CD4-positive, alpha-beta T cell treated with Interferon alpha-2 for 1 hour (primary cell): ENCODE measurements at places on chromosomes 2 and 18.

- DNase-seq, result no peak
Measured at GRCh38 chr2:96737831-96738230, 2.0 kb downstream of the LMAN2L start.

DNA sequence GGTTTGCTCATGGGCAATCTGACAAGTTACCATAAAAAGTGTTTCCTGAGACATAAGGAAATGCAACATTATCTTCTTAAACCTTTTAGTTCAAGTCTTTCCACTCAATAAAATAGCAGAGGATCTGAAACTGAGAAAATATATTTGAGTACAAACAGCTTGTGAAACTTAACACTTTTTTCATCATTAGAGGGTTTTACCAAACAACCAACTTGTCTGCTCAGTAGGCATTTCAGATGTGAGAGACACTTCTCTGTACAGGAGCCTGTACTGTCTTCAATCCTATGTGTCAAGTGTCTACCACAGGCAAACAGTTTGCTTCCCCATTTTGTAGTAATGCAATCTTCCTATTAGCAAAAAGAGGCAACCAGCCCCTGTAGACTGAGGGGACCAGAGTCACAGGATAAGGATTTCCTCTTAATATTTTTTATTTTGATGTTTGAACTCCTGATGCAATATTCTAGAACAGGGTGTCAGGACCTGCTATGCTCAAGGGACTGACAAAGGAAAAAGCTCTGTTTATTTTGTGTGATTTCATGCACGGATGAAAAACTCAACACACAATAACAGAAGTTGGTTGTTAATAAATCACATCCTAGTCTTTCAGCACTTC lies 159.1 kb upstream of the LHCGR start:
- DNase-seq, result no peak

DNA sequence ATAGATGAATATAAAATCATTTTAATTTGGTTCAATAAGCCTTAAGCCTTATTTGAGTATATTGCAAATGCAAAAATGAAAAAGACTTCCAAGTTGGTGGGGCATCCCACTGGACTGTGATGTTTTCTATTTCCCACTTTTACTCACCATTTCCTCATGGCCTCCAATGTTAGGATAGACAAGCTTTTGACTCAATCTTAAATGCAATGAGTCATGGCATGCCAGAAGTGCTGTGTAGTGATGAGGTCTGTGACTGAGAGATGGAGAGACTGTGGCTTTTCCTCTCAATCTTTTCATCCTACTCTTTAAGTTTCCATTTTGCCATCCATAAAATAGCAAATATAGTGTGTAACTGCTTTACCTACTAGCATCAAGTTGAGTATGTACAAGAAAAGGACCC lies 1401.2 kb upstream of the CELF4 start:
- DNase-seq, result no peak

DNA sequence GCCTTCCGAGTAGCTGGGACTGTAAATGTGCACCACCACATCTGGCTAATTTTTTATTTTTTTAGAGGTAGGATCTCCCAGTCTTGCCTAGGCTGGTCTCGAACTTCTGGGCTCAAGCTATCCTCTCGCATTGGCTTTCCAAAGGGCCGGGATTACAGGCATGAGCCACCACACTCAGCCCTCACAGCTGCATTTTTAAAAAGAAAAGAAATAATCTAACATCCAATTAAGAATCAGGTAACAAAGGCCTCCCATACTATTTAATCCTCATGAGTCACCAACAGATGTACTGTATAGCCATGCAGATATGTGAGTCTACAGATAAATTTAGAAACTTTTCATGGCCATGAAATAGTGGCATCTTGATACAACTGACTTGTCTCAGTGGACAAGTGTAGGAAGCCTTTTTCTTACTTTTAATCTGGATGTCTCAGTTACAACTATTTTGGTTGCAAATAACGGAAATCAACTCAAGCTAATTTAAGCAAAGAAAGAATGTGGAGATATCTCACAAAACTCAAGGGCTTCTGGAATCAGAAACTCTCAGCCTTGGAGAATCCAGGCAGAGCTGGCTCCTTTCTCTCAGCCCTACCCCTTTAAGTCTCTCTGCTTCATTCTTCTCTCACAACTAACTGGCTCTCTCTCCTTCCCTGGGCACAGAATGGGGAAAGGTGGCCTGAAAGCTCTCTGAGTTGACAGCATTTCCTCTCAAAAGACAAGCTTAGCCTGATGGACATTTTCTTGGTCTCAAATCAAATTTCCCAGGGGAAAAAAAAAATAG lies 12.8 kb upstream of the PPM1B start:
- no peak for DNase-seq

DNA sequence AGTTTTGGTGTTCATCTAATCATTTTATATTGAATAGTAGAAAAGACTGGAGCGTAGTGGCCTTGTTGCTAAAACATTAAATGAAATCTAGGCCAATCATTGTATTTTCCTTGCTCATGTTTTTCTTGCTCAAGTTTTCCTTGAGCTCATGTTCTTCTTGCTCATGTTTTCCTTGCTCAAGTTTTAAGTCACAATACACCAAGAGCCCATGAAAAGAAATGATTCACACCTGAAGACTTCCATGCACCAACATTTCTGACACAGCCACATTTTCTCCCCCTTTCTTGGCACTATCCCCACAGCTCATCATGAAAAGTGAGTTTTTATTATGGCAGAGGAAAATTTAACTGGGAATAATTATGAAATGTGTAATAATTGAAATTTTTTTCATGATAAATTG lies 92.0 kb downstream of the LRP1B start:
- DNase-seq, result no peak

DNA sequence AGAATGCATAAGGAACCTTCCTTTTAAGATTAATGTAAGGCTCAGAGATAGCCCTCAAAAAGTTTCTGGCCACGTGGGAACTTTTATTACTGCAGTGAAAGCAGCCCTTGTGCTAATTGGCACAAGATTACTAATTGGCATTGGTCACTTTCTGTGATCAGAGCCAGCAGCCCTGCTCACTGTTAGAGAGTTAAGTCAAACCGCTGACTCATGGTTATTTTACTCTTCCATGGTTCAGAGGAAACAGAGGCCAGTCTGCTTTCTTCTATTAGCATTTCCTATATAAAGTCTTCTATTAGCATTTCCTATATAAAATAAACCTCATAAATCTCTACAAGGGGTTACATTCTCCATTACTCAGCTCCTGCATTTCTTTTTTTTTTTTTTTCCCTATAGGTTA lies 1.5 kb upstream of the SLC35G4 start:
- no peak for DNase-seq

GRCh38 chr2:96809951-96810782 lies 5.9 kb upstream of the CNNM3 start:
- DNase-seq, result no peak

GRCh38 chr2:205806143-205806905 lies 124.0 kb downstream of the NRP2 start:
- no peak for DNase-seq

GRCh38 chr2:133139847-133140533 lies 428.3 kb downstream of the NCKAP5 start:
- DNase-seq, result no peak
